ENCODE measurements at places on chromosomes 4 and X.

DNA sequence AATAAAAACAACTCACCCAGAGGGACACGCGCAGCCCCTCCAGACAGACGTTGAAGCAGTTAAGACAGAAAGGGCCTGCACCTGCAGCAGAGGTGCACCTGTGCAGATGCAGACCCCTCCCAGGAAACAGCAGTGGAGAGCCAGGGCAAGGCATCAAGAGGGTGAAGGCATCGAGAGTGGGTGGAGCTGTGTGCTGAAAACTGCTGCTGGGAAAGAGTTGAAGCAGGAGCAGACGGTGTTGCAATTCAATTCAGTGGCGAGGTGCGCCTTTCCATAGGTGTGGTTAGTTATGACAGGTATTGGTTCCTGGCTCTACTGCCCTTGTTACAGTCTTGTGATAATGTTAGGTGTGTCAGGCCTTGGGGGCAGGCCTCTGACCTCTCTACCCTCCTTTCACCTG is 16.7 kb downstream of the LETM1 start:
- no peak for DNase-seq

GRCh38 chrX:435536-436122 is 48.9 kb upstream of the PPP2R3B start:
- DNase-seq = no peak

GRCh38 chr4:181476508-181476890 is 766.7 kb upstream of the TENM3 start:
- DNase-seq = no peak

GRCh38 chr4:123485601-123486000 is 89.0 kb downstream of the SPRY1 start:
- no peak for DNase-seq

- DNase-seq = no peak
These were observed 581.3 kb downstream of the BCOR start for GRCh38 chrX:39516427-39516841.

DNA sequence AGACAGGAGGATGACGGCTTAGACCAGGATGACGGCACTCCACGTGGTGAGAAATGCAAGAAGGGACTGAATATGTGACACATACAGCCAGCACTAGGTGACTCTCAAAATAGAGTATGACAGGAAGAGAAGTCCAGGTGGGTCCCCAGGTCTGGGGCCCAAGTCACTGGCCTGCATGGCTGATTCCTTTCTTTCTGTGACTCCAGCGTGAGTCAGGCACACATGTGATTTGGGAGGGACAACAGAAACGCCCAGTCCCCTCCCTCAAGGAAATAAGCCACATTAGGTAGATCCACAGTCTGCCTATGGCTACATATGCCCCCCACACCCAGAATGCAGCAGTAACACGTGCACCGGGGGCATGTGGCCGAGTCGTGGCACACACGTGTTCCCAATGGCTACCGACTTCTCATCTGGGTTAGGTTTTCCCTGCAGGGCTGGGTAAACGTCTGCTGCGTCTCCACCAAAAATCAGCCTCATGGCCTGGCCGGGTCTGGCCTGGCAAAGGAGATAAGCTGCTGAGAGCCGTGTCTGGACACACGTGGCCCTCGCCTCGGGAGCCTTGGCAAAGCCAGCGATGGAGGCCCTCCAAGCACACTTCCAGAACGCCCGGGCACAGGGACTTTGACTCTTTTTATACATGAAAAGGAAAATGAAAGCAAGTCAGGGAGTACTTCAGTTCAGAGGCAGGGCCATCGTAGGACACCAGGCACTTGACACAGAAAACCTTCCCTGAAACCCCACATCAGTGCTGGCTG is 19.3 kb downstream of the SEL1L3 start:
- no peak for DNase-seq

DNA sequence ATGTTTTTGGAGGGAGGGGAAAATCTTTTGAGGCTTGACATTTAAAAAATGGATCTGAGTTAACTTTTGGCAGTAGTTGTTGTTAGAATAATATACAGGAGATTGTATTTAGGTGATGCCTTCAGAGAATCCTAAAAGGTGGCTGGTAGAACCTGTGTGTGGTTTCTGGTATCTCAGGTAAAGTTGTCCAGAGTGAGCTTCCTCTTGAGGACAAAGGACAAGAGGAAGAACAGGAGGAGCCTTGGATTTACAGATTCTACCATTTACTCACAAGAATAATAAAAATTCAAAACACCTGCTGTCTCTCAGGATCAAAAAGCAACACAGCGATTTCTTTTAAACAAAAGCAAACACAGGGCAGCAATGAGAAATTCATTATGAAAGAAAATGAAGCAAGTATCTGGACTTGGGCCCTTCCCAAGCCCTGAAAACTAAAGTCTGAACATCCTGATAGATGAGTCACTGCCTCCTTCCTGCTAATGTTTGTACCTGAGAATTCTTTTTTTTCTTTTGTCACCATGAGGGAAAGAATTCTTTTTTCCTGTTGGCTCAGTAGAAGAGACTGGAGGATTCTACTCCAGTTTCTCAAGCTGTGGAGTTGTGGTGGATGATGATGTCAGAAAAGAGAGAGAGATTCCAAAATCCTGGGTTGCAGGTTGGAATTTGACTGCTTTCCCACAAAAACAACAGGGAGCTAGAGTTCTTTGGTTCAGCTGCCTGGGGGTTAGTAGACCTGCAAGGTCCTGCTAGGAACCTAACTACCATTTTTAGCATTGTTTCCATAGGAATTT is 31.5 kb upstream of the RAPGEF2 start:
- DNase-seq = no peak

GRCh38 chr4:147310312-147310711 is 170.6 kb upstream of the EDNRA start:
- DNase-seq = no peak

DNA sequence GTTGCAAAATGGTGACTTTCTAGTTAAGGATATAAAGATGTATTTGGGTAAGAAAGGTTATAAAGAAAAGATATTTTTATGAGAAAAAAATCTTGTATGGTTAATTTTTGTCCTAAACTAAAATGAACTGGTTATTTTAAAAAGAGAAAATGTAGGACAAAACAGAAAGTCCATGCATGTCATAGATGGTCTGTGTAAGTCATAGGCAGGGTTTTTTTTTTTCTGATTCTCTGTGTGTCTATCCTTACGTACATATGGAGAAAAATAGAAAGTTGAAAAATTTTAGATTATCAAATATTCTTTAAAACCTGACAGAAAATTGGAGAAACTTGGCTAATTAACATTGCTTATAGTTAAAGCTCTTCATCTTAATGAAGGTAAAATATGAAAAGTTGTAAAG is 493.4 kb downstream of the IQCM start:
- no peak for DNase-seq

- no peak for DNase-seq
These were observed 849.4 kb downstream of the FSTL5 start for GRCh38 chr4:161314371-161314770.

DNA sequence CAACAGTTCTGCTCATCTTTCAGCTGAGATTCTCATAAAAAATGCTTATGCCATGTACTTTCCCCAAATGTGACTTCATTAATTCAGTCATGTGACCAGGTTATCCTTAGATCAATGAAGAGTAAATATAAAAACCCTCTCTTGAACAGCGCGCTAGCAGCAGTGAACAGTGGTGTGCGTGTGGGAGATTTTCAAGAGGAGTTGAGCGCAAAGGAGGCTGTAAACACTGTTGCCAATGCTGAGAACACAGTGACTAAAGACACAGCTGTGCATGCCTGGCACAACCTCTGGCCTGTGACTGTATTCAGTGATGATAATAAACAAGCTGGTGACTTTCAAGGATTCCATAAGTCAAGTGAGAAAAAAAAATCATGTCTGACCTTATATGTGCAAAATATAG is 25.1 kb downstream of the MSX1 start:
- DNase-seq = no peak

DNA sequence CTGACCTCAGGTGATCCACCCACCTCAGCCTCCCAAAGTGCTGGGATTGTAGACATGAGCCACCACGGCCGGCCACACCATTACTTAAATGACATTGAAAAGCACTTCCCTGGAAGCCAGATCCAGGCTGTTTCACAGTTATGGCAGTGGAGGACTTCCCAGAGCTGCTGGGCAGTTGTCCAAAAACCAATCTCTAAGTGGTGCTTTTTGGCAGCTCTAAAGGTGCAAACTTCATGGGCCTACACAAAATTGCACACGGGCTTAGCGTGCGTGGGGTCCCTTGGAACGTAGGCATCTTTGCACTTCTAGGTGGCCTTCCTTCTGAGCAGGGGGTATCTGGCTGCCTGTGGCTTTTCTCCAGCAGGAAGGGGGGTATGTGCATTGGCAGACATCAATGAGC is 172.3 kb downstream of the SHOX start:
- no peak for DNase-seq

GRCh38 chr4:41360214-41360920 is 103.6 kb downstream of the UCHL1 start:
- DNase-seq = peak; percentile 78

- no peak for DNase-seq
These were observed 286.4 kb downstream of the BCOR start for GRCh38 chrX:39811376-39811775.

DNA sequence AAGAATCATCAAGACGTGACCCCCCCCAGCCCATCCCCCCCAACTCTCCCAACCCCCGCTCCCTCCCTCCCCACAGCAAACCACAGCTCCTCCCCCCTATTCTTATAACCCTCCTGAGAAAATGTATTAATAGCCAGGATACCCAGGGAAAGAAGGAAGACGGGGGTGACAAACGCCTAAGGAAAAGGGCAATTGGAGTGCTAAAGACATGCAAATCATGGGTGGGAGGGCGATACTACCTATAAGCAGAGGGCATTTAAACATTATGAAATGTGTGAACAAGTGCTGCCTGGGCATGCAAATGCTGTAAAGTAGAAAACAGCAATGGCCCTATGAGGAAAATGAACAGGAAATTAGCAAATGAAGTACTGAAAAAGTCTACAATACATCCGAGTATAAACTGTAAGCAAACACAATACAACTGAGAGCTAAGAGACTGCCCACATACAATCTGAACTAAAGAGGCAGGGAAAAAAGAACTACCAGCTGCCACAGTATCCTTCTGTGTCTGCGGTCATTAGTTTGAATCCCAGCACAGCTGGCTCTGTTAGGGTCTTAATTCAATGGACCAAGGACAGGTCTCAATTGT is 2.4 kb downstream of the CXXC4 start:
- peak; percentile 32 for DNase-seq

GRCh38 chrX:20067709-20068561 is 48.8 kb downstream of the MAP7D2 start:
- DNase-seq = peak; percentile 43

DNA sequence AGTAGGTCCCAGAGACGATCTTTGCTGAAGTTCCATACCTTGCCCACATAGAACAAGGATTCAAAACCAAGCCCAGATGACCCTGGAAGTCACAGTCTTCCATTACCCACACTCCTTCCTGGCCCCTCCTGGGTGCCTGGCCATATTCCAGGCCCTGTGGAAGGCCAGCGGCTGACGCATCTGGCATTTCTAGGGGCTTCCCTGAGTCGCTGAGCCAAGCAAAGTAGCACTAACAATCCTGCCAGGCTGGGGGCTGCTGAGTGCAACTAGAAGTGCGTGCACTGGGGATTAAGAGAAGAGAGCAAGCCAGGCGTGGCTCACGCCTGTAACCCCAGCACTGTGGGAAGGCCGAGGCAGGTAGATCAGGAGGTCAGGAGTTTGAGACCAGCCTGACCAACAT is 175.2 kb upstream of the CPEB2 start:
- DNase-seq = no peak
